Activated T-cell treated with anti-CD3 and anti-CD28 coated beads, Interleukin-2, amount 50 U/mL, for 1 hour (primary cell): ENCODE measurements at places on chromosomes 3 and 15.

DNA sequence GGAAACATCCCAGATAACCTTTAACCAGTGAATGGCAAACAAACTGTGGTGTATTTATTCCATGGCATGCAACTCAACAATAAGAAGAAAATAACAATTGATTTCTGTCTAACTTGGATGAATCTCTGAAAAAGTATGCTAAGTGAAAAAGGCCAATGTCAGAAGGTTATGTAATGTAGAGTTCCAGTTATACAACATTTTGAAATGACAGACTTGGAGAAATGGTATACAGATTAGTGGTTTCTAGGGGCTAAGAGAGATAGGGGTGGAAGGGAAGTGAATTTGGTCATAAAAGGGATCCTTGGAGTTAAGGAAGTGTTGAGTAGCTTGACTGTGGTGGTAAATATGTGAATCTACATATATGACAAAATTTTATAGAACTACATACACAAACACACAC is 269.4 kb upstream of the SUCLG2 start:
- no peak for DNase-seq

GRCh38 chr15:33780011-33780768 is 188.1 kb upstream of the CHRM5 start:
- no peak for DNase-seq

DNA sequence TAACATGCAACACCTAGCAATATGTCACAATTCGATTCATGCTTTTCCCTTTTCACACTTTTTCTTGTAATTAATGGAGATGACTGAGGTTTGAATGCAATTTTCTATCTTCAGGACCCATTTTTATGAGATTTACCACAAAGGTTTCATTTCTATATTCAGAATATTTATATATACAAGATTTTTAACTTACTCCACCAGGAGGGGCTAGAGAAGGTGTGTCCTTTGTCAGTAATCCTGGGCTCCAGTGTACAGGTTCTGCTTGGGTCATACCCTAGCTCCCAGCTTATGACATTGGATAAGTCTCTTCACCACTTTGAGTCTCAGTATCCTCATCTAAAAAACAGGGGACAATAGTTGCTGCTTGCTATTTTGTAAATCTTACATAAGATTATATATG is 95.7 kb upstream of the SLC24A5 start:
- no peak for DNase-seq

- no peak for DNase-seq
Measured at GRCh38 chr3:176785171-176785570, 412.1 kb downstream of the TBL1XR1 start.

DNA sequence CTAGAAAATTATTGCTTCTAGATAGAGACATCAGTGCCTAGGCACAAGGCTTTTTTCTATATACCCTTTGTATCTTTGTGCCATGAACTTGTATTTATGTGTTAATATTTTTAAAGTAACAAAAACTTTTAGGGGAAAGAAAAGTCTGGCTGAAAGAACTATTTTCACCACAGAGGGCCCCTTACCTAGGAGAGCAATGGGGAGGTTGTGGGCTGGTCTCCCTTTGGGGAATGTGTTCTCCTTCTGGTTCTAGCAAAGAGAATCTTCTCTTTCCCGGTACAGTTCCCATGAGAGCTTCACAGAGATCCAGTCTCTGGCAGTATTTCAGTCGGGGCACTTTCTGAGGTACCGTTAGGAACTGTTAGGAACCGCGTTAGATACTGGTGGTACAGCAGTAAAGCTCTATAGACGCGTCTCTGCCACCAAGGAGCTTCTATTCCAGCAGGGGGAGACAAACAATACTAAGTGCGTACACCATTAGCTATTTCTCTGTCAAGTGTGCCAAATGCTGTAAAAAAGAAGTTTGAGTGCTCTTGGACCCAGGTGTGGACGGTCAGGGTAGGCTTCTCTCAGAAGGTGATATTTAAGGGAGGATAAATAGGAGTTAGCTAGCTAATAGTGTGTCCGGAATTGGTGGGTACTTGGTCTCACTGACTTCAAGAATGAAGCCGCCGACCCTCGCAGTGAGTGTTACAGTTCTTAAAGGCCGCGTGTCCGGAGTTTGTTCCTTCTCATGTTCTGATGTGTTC is 4.6 kb upstream of the EPB42 start:
- DNase-seq: no peak

DNA sequence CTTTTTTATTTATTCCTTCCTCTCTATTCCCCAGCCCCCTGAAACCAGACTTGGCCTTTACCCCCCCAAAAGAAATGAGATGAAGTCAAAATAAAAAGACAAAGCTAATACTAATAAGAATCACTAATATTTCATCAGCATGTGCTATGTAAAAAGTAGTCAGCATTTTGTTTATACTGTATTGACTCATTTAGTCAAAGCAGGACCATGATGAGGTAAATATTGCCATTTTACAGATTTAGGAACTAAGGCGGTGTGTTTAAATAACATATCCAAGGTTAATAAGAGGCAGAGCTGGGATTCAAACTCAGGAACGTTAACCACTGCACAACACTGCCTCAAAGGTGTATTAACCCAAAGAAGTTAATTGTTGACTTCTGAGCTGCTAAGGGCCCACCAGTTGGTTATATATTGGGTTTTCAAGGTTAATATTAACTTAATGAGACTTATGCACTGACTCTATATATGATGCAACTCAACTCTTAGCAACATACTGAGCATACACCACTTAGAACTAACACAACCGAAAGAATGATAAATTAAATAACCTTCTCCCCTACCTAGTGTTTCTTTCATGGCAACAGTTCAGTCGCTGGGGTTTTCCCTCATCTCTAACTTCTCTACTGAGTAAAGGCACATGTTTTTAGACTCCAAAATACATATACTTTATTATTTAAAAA is 34.7 kb downstream of the FOXP1 start:
- no peak for DNase-seq

DNA sequence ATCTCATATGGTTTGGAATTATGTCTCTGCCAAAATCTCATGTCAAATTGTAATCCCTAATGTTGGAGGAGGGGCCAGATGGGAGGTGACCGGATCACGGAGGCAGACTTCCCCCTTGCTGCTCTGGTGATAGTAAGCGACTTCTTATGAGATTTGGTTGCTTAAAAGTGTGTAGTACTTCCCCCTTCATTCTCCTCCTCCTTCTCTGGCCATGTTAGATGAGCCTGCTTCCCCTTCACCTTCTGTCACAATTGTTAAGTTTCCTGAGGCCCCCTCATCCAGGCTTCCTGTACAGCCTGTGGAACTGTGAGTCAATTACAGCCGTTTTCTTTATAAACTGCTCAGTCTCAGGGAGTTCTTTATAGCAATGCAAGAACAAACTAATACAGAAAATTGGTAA is 51.1 kb downstream of the NEDD4 start:
- DNase-seq: no peak
